ENCODE measurements at places on chromosomes 4 and X.

GRCh38 chrX:47973235-47973634 lies 30.6 kb downstream of the ZNF182 start:
- DNase-seq: no peak

DNA sequence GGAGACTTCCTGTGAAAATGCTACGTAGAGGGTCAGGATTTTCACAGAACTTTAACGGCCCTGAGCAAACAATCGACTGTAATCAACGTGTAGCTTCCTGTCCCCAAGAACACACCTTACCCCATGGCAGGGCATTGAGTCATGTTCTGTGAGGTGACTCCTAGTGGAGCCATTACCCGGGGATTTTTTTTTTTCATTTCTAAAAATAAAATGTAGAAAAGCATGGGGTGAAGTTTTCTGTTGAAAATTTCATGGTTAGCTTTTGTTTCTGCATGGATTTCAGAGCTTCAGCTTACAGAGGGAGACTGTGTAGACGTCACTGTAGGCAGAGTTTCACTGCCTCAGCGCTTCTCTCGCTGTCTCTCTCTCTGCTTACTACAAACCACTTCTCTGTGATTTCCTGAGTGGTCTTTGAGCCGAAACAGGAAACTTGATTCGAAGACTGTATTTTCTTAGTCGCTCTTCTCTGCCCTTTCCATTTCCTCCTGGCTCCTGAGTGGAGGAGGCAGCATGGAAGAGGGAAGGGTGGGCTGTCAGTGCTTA lies 111.7 kb downstream of the NFKB1 start:
- no peak for DNase-seq

- no peak for DNase-seq
Measured at GRCh38 chrX:4181782-4182407, 468.4 kb upstream of the PRKX start.

GRCh38 chr4:169410839-169411770 lies 140.3 kb upstream of the SH3RF1 start:
- no peak for DNase-seq

DNA sequence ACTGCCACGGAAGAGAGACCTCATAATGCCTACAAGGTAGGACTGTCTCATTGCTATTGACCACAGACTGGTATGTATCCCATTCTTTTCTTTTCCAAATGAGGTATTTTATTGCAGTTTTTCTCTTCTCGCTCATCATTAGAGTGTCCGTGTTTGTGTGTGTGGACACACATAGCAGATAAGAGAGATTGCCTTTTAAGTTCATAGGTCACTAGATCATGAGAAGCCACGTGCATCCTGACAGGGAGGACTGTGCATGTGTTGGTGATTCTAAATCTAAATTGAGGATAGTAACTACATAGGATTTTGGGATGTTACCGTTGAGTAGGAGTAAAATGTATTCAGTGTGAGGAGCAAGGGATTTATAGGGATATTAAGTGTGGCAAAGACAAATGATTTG lies 37.3 kb downstream of the HPGD start:
- no peak for DNase-seq

DNA sequence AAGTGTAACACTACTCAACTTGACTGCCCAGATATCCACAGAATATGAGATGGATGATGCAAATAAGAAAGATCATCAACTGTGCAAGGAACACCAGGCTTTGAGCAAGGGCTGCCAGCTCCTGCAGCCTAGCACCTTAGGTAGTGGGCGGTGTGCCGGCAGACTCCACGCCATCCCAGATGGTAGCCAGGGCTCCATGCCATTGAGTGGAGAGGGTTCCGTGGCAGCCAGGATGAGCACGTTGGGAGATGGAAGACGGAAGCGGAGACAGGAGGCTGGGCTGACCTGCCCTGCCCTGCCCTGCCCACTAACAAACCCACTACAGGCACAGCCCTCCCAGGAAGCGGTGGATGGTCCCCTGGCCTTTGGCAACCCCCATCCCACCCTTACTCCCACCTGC lies 51.9 kb downstream of the TMPRSS11F start:
- no peak for DNase-seq

DNA sequence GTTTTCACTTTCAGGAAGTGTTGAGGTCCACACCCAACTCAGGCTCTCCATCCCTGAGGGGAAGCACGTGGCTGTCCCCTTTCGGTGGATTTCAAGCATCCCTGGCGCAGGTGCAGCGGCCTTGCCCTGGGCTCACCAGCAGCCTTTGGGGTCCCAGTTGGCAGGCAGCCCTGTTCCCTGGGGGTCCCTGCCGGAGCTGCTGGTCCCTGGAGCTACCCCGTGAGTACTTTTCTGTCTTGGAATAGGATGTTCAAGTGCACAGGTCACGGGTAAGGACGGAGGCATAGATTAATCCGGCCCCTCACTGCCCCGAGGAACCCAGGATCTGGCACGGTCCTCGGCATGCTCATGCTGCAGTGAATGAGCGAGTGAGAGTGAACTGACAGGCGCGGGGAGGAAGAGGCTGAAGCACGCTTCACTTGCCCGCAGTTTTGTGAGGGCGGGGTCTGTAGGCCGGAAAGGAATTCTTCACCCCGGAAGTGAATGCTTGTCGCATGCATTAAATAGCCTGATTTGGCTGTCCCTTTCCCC lies 117.2 kb upstream of the FAT1 start:
- DNase-seq: no peak

DNA sequence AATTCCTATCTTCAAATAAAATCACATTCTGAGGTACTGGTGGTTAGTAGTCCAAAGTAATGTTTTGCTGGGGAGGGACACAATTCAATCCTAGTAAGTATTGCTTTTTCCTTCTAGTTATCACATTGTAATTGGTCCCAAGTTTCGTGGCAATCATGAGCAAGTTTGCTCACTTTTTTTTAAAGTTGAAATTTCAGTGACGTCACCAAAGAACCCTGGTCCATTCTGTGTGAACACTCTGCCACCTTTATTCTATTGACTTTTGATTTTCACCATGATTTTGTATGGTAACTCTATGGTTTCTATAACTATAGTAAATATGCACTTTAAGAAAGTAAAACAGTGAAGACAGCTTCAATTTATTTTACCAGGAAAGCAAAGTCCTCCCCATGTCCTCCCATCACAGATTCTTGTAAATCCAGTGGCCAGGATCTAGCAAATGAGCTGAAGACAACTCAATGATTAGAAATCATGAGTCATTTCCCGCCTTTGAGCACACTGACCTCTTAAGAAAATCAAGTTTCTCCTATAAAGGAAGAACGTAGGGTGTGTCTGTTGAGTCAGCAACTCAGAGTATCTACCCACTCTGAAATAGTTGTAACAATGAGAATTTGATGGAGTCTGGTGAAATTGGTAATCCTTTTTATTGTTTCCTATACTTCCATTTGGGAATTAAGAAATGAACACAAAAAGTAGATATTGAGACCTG lies 1306.6 kb upstream of the PABPC4L start:
- no peak for DNase-seq

DNA sequence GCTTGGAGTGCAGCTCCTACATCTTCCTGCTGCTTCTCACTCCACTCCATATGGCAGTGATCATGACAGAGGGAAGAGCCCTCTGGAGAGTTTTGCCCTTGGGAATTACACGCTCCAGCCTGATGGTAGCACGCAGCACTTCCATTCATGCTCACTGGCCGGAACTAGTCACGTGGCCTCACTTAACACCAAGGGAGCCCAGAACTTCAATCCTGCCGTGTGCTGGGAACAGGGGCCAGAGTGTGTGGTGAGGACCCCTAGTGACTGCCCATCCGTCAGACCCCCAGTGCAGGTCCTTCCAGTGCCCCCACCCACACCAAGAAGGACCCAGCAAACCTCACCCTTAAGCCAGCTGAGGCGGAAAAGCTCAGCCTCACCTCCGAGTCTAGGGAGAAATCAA lies 230.7 kb downstream of the EVC2 start:
- DNase-seq: no peak

DNA sequence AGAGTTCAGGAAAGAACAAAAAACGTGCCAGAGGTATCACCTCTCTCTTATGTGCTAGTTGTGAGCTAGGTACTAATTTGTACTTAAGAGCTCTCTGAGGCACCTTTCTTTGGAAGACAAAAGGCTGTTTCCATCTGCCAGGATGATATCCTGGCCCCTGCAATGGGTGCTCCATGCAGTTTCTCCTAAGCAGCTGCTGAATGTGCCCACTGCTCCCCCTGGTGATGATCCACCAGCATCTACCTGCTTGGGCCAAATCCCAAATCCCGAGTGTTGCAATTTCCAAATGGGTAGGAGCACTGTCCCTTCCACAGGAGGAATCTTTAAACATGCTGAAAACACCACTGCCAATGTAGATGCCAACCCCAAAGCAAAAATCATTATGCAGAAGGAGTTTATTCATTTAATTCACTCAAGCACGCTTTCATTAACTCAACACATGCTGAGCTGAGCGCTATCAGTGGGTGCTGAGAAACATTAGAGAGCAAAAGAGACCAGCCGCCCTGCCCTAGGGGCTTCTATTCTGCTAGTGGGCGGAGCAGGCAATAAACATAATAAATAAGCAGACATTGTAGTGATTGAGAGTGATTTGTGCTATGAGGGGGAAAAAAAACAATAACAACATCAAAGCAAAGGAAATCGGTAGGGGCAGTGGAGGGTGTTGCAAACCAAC lies 69.6 kb upstream of the C4orf50 start:
- no peak for DNase-seq

DNA sequence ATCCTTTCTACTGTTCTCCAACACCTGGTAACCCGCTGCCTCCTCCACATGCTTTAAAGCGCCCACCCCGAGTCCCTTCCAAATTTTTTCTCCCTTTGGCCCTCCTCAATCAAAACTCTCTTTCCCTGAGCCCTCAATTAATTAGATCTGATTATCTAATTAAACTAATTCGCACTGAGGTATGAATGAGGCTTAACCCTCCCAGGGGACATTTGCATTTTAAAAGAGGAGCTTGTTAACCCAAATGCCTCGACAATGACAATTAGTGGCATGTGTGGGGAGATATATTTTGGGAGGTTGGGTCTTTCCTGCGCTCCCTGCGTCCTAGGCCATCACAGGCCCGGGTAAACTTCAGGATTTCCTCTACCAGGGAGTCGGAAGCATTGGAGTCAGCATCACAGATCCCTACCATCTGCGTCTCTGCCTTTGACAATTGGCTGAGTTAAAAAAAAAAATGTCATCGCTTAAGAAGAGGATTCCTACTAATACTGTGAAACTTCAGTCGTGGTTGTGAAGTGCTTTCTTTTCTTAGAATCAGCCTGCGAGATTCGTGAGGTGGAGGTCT lies 50.6 kb downstream of the TENM3 start:
- DNase-seq: no peak

GRCh38 chr4:118033148-118034052 lies 886 bp upstream of the NDST3 start:
- no peak for DNase-seq

DNA sequence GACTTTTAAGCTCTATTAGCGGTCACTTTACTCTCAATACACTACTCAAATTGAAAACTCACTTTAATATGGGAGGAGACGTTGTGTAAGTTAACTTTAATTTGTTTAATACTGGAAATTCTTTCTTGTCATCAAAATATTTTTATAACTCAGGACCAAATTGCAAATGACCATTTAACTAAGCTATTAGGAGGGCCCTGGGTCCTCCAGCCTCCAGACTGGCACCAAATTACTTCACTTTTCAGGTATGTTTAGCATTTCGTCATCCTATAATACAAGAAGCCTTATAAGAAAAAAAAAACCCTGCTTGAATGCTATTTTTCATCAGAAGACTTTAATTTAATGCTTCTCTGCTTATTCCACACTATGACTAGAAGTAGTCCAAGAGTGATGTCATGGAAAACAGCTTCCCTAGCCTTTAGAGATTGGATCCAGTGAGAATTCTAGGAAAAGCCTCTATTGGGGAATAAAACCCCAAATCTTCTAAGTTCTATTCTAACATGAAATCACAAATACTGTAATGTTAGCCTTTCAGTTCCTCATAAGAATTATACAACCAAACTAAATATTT lies 6.6 kb downstream of the KLHL15 start:
- DNase-seq: no peak

DNA sequence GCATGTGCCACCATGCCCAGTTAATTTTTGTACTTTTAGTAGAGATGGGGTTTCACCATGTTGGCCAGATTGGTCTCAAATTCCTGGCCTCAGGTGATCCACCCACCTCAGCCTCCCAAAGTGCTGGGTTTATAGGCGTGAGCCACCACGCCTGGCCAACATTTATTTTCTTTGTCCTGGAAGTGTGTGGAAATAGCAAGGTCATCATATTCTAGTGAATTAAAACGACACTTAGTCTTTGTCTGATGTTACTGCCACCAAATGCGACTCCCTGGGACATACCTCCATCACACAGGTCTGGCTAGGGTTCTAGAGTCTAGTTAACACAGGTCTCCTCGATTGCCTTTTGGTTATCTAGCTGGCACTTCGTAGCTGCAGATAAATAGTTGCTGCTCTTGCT lies 203.1 kb downstream of the AASDH start:
- no peak for DNase-seq

GRCh38 chrX:154495472-154495922 lies 5.1 kb upstream of the SLC10A3 start:
- no peak for DNase-seq

GRCh38 chr4:13642170-13642950 lies 14.8 kb upstream of the BOD1L1 start:
- DNase-seq: no peak

DNA sequence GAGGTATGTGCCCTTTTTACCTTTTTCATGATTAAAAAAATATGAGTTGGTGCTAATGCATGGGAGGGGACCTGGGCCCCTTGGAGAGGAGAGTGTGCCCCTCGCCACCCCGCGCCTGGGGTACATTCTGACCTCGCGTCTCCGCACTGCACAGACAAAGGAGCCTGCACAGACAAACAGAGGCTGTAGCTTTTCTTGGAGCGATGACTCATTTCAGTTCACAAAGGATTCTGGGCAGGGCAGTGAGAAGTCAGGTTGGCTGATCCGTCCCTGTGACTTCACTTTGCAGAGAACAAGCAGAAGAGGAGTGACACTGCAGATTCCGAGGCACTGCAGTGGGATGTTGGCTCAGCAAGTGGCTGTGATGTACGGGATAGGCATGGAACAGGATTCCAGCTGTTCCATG lies 82.9 kb downstream of the STOX2 start:
- no peak for DNase-seq
